WTC11 (cell line): ENCODE measurements at places on chromosomes 11 and 22. TPM values are rescaled to one million over a fixed set of nuclear protein-coding genes. Genes with fewer than 3 reads are reported as not detected.
A peak's percentile ranks its signal among the peaks of the same experiment; 100 is the strongest.

GRCh38 chr22:36644333-36644757, 59.2 kb downstream of the CACNG2 start:
- peak; percentile 59 for DNase-seq
- H3K4me1 ChIP-seq = no peaks in the 10 kb centered on the region
- no peak overlapping the region for H3K27ac ChIP-seq
- H3K4me3 ChIP-seq = no peak overlapping the region

GRCh38 chr11:122697636-122698167, 42.2 kb downstream of the UBASH3B start:
- no peaks in the 10 kb centered on the region for H3K27me3 ChIP-seq
- no peak for DNase-seq

GRCh38 chr11:829176-829846, 1.6 kb downstream of the CRACR2B start:
- H3K27ac ChIP-seq = no peak overlapping the region
- no peaks in the 10 kb centered on the region for H3K36me3 ChIP-seq
- H3K27me3 ChIP-seq = peaks cover 33% of the 10 kb centered on the region
- H3K4me3 ChIP-seq = peak overlapping the region; percentile 76
- DNase-seq = peak; percentile 60

GRCh38 chr11:107929611-107930200, 1.5 kb downstream of the RAB39A start:
- H3K4me1 ChIP-seq = peaks cover 13% of the 10 kb centered on the region
- DNase-seq = no peak
- peak overlapping the region; percentile 98 for H3K4me3 ChIP-seq
- 0 out of 2 replicates have a peak overlapping the region, but pooled peaks have one; percentile 48 for H3K27ac ChIP-seq
- H3K36me3 ChIP-seq = no peaks in the 10 kb centered on the region
- H3K27me3 ChIP-seq = peaks cover 7% of the 10 kb centered on the region; the same call in 1 of the 2 replicates

The NUP98 gene
- total RNA-seq = 81.3 to 91.4 TPM (median 81.4 TPM) in 3 replicates

The TP53I11 gene
- total RNA-seq = 42.4 to 44.2 TPM (median 42.9 TPM) in 3 replicates

The BARX2 gene
- not detected in 3 replicates for total RNA-seq

The OR51E2 gene
- total RNA-seq = not detected in 3 replicates
